ENCODE measurements at places on chromosomes 7 and 10. TPM values are rescaled to one million over a fixed set of nuclear protein-coding genes. Genes with fewer than 3 reads are reported as not detected.
A peak's percentile ranks its signal among the peaks of the same experiment; 100 is the strongest.

The PPP1R17 gene
- total RNA-seq = not detected

The ELAPOR2 gene
- 14.7 TPM for total RNA-seq

The TRPV5 gene
- not detected for total RNA-seq

The KIF5B gene
- 84.4 TPM for total RNA-seq

The SCD gene
- 121 TPM for total RNA-seq

The FAM25C gene
- total RNA-seq = not detected

The GIMAP7 gene
- total RNA-seq = not detected

The CALN1 gene
- not detected for total RNA-seq

The MRC1 gene
- total RNA-seq = not detected

The IFT22 gene
- total RNA-seq = 32.8 TPM

The NKX1-2 gene
- 0.86 TPM for total RNA-seq

The MALRD1 gene
- not detected for total RNA-seq

The CDH23 gene
- total RNA-seq = not detected

DNA sequence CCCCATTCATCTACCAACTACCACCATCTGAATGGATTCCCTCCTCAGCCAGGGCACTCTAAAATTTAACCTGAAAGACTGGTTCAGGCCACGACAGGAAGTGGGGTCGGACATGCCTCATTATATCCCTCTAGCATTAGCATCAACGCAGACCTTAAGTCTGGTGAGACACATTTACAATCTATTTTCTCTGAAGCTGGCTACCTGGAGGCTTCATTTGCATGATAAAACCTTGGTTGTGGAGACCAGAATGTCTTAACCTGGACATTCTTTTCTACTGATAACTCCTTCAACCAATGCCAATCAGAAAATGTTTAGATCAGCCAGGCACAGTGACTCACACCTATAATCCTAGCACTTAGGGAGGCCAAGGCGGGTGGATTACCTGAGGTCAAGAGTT, 42.3 kb downstream of the SVOPL start:
- no peak overlapping the region for H3K27ac ChIP-seq
- H3K36me3 ChIP-seq = no peaks in the 10 kb centered on the region
- H3K4me3 ChIP-seq = no peak overlapping the region
- no peaks in the 10 kb centered on the region for H3K27me3 ChIP-seq

DNA sequence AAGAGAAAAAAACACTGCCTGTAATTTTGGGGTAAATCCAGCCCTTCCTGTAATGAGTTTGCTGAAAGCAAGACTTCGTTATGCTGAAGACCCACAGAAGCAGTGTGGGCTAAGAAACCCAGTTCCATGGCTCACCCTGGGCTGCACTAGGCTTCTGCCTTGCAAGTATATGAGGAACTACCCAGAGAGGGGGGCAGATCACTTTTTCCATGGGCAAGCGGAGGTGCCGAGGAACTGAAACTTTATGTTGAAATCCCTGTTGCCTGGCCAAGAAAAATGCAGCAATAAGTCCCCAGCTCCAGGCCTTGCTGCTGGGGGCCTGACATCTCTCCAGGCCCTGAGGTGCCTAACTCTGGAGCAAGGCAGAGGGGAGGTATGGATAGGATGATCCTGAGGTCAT, 8.5 kb downstream of the RASSF4 start:
- H3K4me1 ChIP-seq = no peaks in the 10 kb centered on the region
- H3K27ac ChIP-seq = no peak overlapping the region
- H3K36me3 ChIP-seq = no peaks in the 10 kb centered on the region

GRCh38 chr10:34670081-34670480, 145.0 kb downstream of the PARD3 start:
- no peaks in the 10 kb centered on the region for H3K27me3 ChIP-seq
- no peak overlapping the region for H3K4me3 ChIP-seq
- peaks cover 22% of the 10 kb centered on the region for H3K4me1 ChIP-seq
- no peaks in the 10 kb centered on the region for H3K36me3 ChIP-seq
- no peak overlapping the region for H3K27ac ChIP-seq

GRCh38 chr10:51615764-51616298, 83.6 kb downstream of the CSTF2T start:
- no peak overlapping the region for H3K27ac ChIP-seq
- H3K36me3 ChIP-seq = no peaks in the 10 kb centered on the region
- no peak overlapping the region for H3K4me3 ChIP-seq
- no peaks in the 10 kb centered on the region for H3K4me1 ChIP-seq

GRCh38 chr10:72997099-72997498, 42.5 kb upstream of the PLA2G12B start:
- H3K27ac ChIP-seq = no peak overlapping the region
- H3K4me1 ChIP-seq = no peaks in the 10 kb centered on the region
- H3K27me3 ChIP-seq = no peaks in the 10 kb centered on the region
- peaks cover 5% of the 10 kb centered on the region for H3K36me3 ChIP-seq
- no peak for DNase-seq

DNA sequence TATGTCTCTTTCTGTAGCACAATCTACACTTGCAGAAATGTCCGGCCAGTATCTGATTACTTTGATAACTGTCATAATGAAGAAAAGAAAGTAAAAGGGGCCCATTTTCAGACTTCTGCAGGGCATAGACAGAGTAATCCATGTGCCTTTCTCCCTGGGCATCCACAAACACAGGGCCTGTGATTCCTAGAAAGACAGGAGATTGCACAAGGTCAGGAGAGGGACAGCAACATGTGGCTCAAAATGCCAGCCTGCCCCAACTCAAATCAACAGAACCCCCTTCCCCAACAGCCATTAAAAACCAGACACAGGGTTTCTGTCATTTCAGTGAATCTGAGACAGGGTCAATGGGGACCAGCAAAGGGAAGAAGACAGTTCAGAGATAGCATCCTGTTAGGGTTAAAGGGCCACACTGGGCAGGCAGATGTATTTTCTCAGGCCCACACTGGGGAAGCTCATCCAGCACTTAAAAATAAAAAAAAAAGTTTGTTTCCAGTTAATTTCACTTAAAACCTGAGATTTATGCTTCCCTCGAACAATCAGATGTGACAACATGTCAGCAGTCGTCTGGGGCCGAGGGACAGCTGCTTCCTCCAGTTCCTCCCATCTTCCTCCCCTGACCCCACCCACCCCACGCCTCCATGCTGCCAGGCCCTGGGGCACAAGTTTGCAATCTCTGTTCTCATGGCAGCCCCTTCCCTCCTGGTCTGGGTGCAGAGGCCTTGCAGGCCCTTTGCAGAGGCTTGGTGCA, 30.7 kb upstream of the ACSL5 start:
- no peaks in the 10 kb centered on the region for H3K36me3 ChIP-seq
- no peaks in the 10 kb centered on the region for H3K4me1 ChIP-seq
- no peaks in the 10 kb centered on the region for H3K27me3 ChIP-seq

DNA sequence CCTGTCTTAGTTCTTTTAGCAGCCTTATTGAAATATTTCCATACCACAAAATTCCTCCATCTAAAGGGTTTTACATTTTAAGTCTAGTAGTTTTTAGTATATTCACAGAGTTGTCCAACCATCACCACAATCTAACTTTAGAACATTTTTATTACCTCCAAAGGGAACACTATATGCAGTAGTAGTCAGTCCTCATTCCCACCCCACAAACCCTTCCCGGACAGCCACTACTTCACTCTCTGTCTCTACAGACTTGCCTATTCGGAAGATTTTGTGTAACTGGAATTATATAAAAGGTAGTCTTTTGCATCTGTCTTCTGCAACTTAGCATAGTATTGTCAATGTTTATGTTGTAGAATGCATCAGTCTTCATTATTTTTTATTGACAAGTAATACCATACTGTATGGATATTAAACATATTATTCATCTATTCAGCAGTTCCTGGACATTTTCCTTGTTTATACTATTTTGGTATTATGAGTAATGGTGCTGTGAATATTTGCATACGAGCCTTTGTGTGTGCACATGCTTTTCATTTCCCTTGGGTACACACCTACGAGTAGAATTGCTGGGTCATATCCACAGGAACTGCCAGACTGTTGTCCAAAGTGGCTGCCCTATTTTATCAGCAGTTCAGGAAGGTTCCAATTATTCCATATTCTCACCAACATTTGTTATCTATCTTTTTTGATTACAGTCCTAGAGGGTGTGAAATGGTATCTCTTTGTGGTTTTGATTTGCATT, 60.9 kb upstream of the LANCL2 start:
- peaks cover 15% of the 10 kb centered on the region for H3K27me3 ChIP-seq
- no peak overlapping the region for H3K27ac ChIP-seq
- no peak overlapping the region for H3K4me3 ChIP-seq
- H3K4me1 ChIP-seq = peaks cover 3% of the 10 kb centered on the region

DNA sequence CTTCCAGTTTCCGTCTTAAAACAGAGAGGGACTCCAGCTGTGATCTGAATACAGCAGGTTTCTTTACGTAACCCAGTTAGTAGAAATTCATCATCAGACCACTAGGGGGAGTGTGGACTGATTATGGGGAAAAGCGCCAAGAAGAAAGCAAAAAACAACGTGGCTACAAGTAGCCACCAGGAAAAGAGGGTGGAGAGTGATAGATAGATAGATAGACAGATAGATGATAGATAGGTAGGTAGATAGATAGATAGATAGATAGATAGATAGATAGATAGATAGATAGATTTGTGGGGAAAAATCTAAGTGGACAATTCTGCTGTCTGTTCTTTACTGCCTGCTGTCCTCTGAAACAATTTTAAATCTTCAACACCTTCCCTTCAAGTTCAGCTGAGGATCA, 12.7 kb upstream of the AKR1B10 start:
- H3K4me1 ChIP-seq = peaks cover 55% of the 10 kb centered on the region
- H3K27me3 ChIP-seq = no peaks in the 10 kb centered on the region
- DNase-seq = peak; percentile 93
- H3K27ac ChIP-seq = peak overlapping the region; percentile 96
- no peak overlapping the region for H3K4me3 ChIP-seq

GRCh38 chr7:153537271-153537670, 514.9 kb upstream of the DPP6 start:
- H3K36me3 ChIP-seq = no peaks in the 10 kb centered on the region
- H3K4me3 ChIP-seq = no peak overlapping the region
- H3K27ac ChIP-seq = no peak overlapping the region

DNA sequence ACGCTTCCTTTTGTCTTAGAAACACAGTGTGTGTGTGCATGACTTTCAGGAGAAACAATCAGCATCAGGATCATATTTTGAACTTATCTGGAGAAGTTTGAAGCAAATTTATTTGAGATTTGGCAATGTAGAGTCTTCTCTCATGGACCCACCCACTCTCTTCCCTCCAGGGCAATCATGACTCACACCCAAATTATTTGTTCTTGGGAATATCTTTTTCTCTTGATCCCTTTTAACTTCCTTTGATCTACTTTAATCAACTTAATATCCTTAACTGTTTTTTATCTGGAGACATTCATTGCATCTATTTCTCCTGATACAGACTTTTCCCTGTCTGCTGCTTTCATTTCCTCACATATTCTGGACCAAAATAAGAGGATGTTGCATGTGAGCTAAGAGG, 1174.3 kb downstream of the GATA3 start:
- peaks cover 73% of the 10 kb centered on the region for H3K27me3 ChIP-seq
- no peaks in the 10 kb centered on the region for H3K36me3 ChIP-seq
- H3K4me3 ChIP-seq = no peak overlapping the region
- H3K4me1 ChIP-seq = no peaks in the 10 kb centered on the region

DNA sequence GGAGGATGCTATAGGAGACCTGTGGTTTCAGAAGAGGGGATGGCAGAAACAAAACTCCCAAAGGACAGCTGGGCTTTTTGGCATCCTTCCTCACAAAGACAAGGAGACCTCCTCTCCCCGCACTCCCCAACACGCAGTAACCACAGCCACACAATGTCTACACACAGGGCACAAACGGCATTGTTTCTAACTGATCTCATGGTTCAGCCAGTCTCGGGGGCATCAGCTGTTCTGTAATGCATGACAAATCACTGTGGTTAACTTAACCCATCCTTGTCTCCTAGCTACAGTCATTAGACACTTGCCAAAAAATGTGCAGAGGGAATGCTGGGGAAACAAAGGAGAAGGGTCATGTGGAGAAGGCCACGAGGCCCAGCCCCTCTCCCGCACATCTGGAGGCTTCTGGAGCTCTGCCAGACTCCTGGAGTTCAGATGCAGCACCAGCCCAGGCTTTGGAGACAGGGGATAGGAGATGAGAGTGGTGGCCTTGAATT, 7.6 kb upstream of the ADAMTS14 start:
- peaks cover 32% of the 10 kb centered on the region for H3K4me1 ChIP-seq
- H3K4me3 ChIP-seq = no peak overlapping the region
- H3K27me3 ChIP-seq = no peaks in the 10 kb centered on the region

GRCh38 chr7:147759327-147759943, 831.1 kb upstream of the C7orf33 start:
- no peaks in the 10 kb centered on the region for H3K4me1 ChIP-seq
- no peaks in the 10 kb centered on the region for H3K27me3 ChIP-seq
- no peak for DNase-seq

- peak; percentile 94 for DNase-seq
- H3K27me3 ChIP-seq = no peaks in the 10 kb centered on the region
- peaks cover 15% of the 10 kb centered on the region for H3K4me1 ChIP-seq
- H3K36me3 ChIP-seq = no peaks in the 10 kb centered on the region
- no peak overlapping the region for H3K4me3 ChIP-seq
- peak overlapping the region; percentile 24 for H3K27ac ChIP-seq
Observed at GRCh38 chr10:70931168-70931815, 42.9 kb upstream of the PCBD1 start.

GRCh38 chr10:86447432-86447831, 74.2 kb downstream of the WAPL start:
- no peak for DNase-seq
- H3K36me3 ChIP-seq = peaks cover 28% of the 10 kb centered on the region
- no peak overlapping the region for H3K4me3 ChIP-seq
- H3K4me1 ChIP-seq = no peaks in the 10 kb centered on the region
- no peaks in the 10 kb centered on the region for H3K27me3 ChIP-seq

DNA sequence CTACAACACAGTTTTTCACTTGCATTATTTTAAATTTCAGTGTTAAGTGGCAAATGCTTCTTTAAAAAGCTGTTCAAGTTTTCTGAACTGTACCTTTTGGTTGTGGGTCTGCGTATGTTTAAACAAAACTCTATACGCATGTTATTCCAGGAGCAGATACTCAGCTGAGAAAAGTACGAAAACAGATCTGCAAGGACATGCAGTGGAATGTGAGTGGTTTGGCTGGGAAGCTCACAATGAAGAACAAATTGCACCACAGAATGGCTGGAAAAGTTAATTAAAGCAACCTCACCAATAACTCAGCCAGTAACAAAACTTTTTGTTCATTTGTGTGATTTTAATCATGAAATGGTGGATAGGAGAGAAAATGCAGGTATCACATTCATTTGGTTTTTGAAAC, 17.6 kb downstream of the GLI3 start:
- no peak overlapping the region for H3K27ac ChIP-seq
- no peak for DNase-seq
- no peak overlapping the region for H3K4me3 ChIP-seq

- peak; percentile 47 for DNase-seq
- peak overlapping the region; percentile 65 for H3K4me3 ChIP-seq
- no peaks in the 10 kb centered on the region for H3K36me3 ChIP-seq
- no peaks in the 10 kb centered on the region for H3K27me3 ChIP-seq
Observed at GRCh38 chr10:107653832-107654287, 489.4 kb upstream of the SORCS1 start.

GRCh38 chr7:17746020-17746530, 194.2 kb downstream of the SNX13 start:
- no peaks in the 10 kb centered on the region for H3K4me1 ChIP-seq
- H3K4me3 ChIP-seq = no peak overlapping the region
- no peak for DNase-seq
- H3K36me3 ChIP-seq = no peaks in the 10 kb centered on the region
- no peak overlapping the region for H3K27ac ChIP-seq

- H3K27ac ChIP-seq = no peak overlapping the region
- no peaks in the 10 kb centered on the region for H3K36me3 ChIP-seq
- no peak overlapping the region for H3K4me3 ChIP-seq
- H3K27me3 ChIP-seq = no peaks in the 10 kb centered on the region
- peaks cover 26% of the 10 kb centered on the region for H3K4me1 ChIP-seq
- peak; percentile 61 for DNase-seq
Observed at GRCh38 chr10:28250782-28251181, 52.1 kb downstream of the MPP7 start.

Data from PC-3 (cell line).